ENCODE measurements at places on chromosomes 3 and 15.

- no peak for DNase-seq
Measured at GRCh38 chr3:143016321-143016972, 15.1 kb downstream of the U2SURP start.

- no peak for DNase-seq
Measured at GRCh38 chr3:157280786-157281185, 120.8 kb upstream of the CCNL1 start.

DNA sequence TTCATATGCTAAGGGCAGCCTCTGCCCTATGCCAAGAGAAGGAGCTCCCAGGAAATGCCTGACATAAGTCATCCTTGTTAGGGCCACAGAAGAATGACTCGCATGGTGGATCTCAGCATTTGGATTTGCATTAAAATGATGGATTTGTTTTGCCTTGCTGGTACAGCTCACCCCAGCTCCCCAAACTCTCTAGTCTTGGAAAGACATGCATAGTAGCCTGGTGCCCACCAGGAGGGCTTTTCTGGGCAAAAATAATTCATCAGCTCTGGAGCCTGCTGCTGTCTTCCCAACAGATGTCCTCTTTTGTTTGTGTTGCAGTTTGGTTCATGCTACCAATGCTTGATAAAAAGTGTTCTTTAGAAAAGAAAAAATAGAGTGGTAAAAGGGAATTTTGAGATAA lies 833.0 kb downstream of the AGBL1 start:
- DNase-seq: no peak

GRCh38 chr3:71491154-71491752 lies 92.3 kb downstream of the FOXP1 start:
- no peak for DNase-seq

- peak; percentile 98 for DNase-seq
Measured at GRCh38 chr3:152266221-152266995, 2.3 kb upstream of the MBNL1 start.

- DNase-seq: no peak
Measured at GRCh38 chr3:57673156-57673555, 19.7 kb downstream of the DENND6A start.

DNA sequence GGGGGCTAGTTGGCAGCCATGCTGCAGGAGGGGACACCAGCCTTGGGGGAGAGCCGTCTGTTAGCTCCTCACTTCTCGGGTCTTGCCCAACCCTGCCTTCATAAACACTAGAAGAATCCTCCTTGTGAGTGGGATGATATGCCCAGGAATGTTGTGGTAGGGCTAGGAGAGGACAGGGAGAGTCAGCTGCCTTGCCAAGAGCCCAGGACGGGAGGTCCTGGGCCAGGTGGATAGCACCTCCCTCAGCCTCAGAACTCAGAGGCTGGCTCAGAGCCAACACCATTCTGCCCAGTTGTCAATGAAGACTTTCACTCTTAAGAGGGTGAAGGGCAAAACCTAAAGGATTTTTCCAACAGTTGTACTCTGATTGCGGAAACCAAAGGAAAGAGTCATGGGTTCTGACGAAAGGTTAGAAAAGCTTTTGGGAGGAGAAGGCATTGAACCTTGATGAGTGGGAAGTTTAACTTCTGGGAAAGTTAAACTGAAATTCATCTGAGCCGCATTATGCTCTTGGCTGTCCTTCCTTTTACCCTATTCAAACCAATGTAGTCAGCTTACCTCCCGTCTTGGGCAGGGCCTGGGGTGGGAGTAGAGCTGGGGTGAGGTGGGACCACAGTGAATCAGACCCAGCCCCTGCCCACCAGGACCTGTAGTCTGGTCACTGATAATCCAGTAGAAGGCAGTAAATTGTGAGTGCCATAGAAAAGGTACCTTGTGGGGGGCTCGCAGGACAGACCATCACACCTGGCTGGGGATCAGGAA lies 81.9 kb downstream of the FAM43A start:
- no peak for DNase-seq

- DNase-seq: peak; percentile 75
Measured at GRCh38 chr3:11434017-11434526, 161.9 kb downstream of the ATG7 start.

DNA sequence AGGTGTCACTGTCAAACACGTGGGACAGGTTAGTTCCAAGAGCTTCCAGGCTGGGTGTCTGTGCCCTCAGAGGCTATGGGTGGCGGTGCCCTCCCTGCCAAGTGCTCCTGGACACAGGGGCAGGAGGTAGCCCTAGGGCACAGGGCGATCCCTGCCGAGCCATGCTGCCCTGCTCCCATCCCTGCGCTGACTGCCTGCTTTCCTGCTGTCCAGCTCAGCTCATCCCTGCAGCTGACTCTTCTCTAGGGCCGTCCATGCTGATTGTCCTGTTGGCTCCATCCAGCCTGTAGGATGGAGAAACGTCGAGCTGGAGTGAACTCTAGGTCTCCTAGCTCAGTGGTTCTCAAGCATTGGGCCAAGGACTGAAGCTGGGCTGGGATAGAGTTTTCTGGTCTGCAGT lies 3.7 kb downstream of the PDIA5 start:
- no peak for DNase-seq

- DNase-seq: peak; percentile 16
Measured at GRCh38 chr3:128426128-128426921, 40.4 kb downstream of the DNAJB8 start.

DNA sequence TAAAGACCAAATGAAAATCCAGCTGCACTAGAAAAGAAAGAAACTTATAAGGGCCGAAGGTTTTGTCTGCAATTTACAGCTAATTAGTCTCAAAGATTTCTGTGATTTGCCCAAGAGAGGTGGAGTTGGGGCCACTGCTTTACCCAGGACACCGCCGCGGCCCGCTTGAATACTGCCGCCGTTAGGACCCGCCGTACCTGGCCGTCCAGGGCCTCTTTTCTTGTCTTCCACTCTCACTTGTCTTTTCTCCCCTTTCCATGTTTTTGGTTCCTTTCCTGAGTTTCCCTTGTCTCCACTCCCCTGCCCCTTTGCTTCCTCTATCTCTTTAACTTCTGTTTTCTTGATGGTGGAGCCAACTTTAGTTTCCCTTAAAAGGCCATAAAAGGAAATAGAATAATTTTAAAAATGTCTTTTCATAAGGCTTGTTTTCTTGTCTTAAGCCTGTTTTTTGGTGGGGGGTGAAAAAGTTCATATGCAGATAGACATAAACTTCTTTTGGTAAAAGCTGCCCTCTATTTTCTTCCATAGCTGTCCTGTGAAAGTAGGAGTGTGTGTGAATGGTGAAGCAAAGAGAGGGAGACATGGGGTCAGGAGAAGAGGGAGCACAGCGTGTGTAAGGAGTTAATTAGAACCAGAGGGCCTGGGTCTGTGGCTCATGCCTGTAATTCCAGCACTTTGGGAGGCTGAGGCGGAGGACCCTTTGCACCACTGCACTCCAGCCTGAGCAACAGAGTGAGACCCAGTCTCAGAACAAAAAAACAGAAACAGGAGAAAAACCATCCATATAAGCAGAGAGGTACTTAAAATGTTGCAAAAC lies 16.0 kb upstream of the CCNL1 start:
- DNase-seq: peak; percentile 36

- no peak for DNase-seq
Measured at GRCh38 chr3:197874653-197875052, 75.3 kb upstream of the RPL35A start.

DNA sequence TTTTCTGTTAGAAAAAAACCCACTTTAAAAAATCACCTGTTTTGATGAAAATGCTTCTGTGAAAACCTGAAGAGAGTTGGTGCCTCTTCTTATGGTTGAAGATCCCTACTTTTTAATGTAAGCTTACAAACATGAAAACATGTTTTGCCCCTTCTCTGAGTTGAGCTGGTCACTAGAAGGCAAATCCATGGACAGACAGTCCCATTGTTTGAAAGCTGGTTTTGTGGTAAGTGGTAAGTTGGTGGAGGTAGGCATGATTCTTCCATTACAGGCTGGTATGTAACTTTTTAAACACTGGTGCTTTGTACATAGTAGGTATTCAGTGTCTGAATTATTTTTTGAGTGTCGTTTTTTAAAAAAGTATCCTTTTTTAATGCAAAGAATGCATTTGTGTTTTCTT lies 6.1 kb downstream of the ABHD5 start:
- DNase-seq: no peak

- DNase-seq: peak; percentile 39
Measured at GRCh38 chr3:152452318-152452717, 183.6 kb downstream of the MBNL1 start.

DNA sequence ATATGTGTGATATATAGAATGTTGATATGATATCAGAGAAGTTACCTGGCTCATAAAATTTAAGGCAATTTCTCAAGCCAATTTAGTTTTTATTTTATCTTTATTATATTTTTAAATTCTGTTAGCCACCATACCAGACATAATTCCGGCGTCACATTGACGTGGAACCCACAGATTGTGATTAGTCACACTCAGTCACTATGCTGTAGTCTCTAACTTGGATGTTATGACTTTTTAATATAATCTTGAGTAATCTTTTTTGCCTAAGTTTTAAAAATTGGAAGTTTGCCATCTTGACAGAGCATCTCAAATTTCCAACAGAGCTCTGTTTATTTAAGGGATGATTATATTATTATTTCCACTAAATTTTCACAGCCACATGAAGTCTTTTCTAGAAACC lies 9.7 kb upstream of the DCLK3 start:
- peak; percentile 65 for DNase-seq

DNA sequence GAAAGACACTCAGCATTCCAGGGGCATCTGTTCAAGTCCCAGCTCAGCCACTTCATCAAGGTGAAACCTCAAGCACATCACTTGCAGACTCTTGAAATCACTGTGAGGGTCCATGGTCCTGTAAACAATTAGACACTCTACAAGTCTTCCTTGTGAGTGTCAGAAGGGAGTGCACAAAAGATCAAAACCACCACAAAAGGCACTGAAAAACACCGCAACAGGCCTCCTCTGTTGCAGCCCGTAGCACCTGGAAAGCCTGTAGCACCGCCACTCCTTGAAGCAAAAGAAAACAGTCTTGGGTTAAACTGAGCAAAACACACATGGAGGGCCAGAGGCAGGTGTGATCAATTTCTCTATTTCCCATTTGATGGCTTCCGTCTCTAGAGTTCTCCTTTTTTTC lies 63.8 kb upstream of the SNRK start:
- DNase-seq: no peak
